ENCODE measurements at places on chromosomes 5 and 9.

GRCh38 chr9:18746631-18747030, 272.7 kb downstream of the ADAMTSL1 start:
- DNase-seq = no peak

DNA sequence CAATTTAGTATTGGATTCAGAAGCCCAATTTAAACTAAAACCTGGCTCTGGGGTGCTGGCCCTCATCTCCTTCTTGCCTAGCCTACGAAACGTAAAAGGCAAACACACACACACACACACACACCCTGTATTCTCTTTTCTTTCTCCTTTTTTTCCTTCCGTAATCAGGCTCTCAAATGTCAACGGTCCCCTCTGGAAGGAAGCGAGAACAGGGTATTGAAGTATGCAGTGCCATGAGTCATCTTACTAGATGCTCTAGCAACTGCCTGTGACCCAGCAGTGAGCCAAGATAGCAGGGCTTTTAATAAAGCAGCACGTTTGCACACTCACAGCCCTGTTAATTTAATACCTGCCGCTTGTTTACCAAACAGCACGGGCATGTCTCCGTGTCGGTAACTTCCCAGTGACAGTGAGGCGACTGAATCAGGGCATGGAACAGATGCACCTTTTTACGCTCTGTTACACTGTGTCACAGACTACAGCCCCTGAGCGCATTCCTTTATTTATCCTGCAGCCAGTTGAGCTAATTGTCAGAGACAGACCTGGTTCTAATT, 243.8 kb downstream of the BNC2 start:
- DNase-seq = no peak

- no peak for DNase-seq
Measured at GRCh38 chr9:124742940-124743339, 28.2 kb downstream of the NR6A1 start.

GRCh38 chr5:179874536-179875292, 16.1 kb upstream of the MRNIP start:
- DNase-seq = no peak

- no peak for DNase-seq
Measured at GRCh38 chr5:8316608-8317280, 447.8 kb downstream of the MTRR start.

DNA sequence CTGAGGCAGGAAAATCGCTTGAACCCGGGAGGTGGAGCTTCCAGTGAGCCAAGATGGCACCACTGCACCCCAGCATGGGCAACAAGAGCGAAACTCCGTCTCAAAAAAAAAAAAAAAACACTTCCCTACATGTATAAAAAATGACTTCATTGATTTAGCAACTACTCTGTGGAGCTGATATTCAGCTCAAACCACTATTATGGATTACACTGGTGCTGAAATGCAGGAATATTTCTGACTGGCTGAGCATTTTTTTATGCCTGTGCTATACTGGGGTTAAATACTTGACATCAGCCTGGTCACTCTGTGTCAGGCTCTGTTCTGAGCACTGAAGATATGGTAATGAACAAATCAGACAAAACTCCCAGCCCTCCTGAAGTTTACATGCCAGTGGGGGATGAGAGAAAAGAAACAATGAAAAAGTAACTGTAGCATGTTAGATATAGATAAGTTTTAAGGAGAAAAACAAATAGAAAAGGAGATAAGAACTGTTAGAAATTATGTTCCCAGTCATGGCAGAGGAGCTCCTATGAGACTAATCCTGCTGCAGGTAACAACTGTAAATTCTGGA, 22.6 kb upstream of the TTC39B start:
- no peak for DNase-seq

Measured in GM04504 (cell line).